ENCODE measurements at places on chromosomes 16 and 17.

DNA sequence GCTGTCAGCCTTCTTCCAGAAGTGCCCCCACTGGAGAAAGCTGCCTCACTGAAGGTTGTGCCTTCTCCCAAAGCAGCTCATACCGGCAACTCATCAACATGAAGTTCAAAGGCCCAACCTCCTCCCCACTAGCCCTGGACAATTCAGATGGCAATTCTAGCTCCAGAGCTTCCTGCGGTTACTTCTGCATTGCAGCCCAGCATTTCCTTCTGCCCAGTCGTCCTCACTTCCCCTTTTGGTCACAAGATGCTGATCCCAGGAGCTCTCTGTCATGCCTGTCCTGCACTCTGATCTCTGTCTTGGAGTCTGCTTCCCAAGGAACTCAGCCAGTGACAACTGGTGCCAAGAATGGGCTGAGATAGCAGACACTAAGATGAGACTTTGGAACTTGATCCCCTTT, 178.2 kb upstream of the SOX9 start:
- no peak for DNase-seq

GRCh38 chr16:16871196-16871595, 492.3 kb downstream of the NPIPA7 start:
- no peak for DNase-seq

DNA sequence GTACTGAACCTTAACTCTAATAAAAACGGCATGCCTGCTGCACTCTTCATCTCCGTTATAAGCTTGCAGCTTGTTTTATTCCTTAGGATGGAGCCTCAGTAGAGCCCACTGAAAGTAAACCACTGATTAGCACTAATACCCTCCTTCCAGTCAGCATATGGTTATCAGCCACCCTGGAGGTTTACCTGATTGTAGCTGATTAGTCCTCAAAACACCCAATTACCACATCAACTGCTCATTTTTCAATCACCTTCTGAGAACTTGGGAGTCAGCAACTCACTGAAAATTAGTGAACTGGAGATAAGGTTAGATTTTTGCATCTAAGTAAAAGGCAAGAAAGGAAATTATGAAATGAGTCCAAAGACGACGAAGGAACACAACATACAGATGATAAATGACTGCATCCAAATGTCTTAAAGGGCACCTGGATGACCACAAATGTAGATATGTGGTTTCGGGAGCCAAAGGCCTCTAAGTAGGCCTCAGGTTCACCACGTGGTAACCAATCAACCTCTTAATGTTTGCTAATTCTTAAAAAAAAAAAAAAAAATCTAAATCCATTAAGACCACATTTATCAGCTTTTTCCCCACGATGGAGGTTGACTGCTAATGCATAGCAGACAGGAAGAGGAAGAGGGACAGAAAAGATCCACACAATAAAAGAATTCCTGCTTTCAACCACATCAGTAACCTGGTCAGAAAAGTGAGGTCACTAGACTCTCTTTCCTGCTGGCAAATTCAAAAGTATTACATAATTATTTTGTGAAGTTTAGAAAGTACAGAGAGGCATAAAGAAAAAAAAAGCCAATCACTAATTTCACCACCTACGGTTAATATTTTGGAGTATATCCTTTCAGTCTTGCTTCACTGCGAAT, 28.0 kb downstream of the DCUN1D3 start:
- no peak for DNase-seq

- DNase-seq = no peak
Observed at GRCh38 chr16:13351601-13352217, 450.3 kb downstream of the SHISA9 start.

GRCh38 chr17:55394357-55395021, 27.1 kb downstream of the MMD start:
- no peak for DNase-seq

- no peak for DNase-seq
Observed at GRCh38 chr16:78390092-78390491, 290.6 kb downstream of the WWOX start.

DNA sequence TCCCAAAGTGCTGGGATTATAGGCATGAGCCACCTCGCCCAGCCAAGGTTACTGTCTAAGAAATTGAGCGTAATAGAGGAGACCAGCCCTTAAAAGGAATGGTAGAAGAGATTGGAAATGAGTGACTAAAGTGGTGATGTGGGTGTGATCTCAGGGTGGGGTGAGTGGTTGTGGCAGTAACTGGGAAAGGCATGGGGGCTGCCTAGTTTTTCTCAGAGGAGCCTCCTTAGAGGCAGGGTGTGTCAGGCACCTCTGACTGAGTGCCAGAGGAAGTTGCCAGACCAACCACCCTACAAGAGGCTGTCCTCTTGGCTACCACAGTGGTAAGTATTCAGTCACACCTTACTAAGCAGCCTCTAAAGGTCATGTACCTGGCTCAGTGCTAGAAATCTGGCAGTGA, 8.9 kb downstream of the DUS2 start:
- no peak for DNase-seq

DNA sequence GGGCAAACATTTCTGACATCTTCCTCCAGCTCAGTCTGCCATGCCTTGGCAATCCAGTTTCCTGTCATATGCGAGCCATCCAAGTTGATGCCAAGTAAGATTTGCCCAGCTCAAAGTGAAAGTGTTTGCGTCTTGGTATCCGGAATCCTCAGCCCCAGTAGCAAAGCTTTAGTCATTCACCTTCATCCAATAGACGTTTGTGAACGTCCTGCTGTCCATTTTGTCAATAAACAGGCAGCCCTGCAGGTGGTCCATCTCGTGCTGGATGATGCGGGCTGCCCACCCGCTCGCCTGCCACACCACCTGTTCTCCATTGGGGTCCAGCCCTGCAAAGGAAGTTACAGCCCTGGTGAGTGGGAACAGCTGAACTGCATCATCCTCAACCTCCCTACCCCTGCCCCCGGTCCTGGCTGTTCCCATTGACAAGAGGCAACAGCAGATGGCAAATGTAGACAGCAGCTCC, 1.5 kb downstream of the PDF start:
- no peak for DNase-seq

- DNase-seq = peak; percentile 58
Observed at GRCh38 chr17:81365148-81365600, 30.1 kb upstream of the BAHCC1 start.

DNA sequence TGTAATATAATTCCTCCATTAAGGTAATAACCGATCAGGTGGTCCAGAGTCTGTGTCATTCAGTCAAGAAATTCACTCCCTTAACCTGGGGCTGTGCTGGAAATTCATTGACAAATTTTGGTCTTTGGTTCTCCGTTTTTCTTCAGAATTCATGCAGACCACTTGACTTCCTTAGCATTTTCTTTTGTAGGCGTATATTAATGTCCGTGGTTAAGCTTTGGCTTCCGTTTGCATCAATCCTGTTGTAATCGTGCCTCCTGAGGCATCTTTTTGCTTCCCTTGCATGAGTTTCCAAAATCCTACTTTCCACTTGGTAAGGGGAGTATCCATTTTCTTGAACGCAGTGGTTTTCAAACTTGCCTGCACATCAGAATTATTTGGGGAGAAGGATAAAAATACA, 9.0 kb downstream of the LRRC37B start:
- no peak for DNase-seq

DNA sequence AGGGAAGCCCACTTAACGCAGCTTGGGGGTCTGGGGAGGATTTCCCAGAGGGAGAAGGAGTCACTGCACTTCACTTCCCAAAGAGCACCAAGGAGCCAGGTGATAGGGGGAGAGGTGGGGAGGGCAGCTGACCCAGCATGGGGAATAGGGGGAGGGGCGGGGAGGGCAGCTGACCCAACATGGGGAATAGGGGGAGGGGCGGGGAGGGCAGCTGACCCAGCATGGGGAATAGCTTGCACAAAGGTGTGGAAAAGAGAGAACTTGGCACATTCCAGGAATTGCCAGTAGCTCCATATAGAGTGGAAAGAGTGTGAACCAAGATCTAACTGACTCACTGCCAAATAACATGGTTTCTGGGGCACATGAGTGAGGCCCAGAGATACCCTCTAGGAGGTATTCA, 110.3 kb downstream of the CCT6B start:
- no peak for DNase-seq

GRCh38 chr17:68302666-68303065, 11.4 kb downstream of the ARSG start:
- no peak for DNase-seq

All from stimulated activated CD4-positive, alpha-beta T cell treated with anti-CD3 and anti-CD28 coated beads, Interleukin-15, amount 100 ng/mL, for 24 hours (primary cell).